ENCODE measurements at places on chromosomes 12 and 14. TPM values are rescaled to one million over a fixed set of nuclear protein-coding genes. Genes with fewer than 3 reads are reported as not detected.

- no peak for DNase-seq
Measured at GRCh38 chr14:103762541-103762940, 46.9 kb downstream of the ZFYVE21 start.

GRCh38 chr12:52238207-52238840 is 5.3 kb downstream of the KRT7 start:
- DNase-seq, result no peak

DNA sequence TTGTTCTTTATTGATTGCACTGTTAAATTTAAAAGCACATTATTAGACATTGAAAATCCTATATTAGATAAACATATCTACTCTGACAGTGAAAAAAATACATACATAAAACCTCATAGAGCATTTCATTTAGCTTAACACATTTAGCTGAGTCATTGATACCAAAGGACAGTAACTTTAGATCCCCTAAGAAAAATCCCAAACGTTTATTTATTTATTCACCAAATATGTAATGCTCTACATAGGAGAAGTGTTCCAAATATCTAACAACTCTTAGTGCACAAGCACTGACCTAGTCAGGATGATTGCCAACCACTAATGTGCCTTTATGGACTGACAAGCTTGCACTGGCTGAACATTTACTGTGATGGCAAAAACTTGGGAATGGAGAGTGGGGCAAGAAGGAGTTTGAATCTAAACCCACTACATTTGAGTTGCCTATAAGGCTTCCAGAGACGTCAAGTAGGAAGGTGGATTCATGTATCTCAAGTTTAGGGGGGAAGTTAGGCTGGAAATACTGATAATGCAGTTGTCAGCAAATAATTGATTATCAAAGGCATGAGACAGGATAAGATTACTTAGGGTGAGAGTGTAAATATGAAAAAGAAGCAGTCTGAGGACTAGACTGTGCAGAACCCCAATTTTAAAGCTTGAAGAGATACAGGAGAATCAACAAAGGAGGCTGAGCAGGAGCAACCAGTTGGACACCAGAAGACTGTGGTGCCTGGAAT is 156.4 kb downstream of the PLCZ1 start:
- DNase-seq, result no peak

DNA sequence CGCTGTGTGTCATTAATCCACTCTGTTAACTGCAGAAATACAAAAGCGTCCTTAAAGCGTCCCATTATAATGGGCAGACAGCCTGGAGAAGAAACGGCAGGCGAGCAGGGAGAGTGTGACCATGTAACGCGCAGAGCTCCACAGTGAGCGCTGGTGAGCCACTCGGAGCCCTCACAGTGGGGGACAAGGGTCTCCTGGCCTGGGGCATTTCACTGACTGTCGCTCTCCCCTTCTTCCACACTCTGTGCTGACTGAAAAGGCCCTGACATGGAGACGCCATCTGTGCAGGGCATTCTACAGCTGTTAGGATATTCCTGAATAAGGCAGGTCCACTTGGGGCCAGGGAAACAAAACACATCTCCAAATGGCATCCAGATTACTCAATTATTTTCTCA is 24.2 kb downstream of the CCDC92 start:
- no peak for DNase-seq

DNA sequence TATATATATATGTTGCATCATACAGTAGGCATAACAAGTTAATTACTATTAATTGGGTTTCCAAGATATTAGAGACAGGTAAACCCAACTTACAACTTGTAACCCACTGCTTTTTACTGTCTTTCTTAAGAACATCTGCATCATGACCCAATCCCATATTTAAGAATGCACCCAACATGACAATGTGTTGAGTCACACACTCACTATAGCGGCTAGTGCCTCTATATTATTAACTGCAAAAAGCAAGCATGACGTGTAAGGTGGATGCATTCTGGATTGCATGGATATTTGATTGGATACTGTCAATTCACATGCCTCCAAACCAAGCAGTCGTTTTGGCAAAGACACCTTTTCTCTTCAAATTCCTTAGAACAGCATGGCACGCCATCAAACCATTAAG is 68.2 kb downstream of the KSR2 start:
- DNase-seq, result no peak

DNA sequence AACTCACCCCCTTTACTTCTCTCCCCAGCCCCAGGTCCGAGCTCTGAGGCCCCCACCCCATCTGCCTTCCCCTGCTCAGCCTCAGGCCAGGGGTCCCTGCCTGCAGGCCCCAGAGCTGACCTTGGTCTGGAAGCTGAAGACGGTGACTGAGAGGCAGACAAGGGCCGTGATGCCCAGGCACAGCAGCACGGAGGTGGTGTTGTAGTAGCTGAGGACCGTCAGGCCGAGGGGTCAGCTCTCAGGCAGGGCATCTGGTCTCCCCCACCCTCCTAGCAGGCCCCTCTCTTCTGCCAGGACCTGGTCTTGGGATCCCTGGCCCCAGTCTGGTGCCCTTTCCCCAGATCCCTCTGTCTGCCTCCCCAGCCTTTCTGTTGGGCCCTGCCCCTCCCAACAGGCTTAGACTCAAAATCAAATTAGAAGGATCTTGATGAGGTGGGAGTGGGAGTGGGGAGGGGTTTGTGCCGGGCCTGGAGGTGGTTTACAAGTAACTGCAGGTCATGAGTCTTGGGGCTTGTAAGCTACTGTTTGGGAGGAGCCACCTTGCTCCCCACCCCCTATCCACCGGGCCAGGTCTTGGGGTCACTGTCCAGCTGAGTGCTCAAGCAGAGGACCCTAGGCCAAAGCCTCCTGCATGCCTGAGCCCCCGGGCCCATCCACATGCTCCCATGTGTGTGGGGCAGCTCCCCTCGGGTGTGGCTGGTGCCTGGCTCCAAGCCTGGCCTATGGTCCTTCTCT is 14.2 kb downstream of the FAIM2 start:
- no peak for DNase-seq

DNA sequence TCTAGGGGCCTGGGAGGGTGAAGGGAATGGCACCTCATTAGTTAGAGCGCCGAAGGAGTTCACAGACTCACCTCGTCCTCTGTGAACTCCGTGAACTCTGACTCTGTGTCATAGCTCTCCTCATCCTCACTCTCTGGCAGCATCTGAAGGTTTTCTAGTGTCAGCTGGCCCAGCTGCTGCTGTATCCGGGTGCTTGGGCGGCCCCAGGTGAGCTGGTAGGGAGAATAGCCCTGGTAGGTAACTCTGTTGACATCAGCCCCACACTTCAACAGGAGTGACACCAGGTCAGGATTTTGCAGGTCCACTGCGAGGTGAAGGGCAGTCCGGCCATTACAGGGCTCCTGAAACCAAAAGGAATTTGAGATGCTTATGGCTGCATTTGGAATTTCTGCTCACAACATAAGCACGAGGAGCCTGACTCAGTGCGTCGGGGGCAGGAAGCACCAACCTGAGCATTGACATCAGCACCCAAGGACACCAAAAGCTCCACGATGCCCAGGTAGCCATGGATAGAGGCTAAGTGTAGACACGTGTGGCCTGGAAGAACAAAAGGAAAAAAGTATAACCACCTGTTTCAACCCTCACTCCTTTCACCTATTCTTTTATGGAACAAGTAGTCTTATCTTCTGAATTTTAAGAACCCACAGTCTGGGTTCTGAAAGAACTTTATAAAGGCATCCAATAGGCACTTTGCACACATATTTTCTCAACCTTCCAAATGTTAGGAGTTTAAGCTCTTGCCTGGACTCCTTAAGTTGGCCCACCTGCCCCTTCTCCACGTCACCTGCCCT is 2.0 kb downstream of the NFKBIA start:
- DNase-seq, result no peak

GRCh38 chr12:64427988-64428387 is 23.8 kb downstream of the XPOT start:
- DNase-seq, result no peak

The KLHDC1 gene
- 0.63 TPM for polyA plus RNA-seq

The MYH6 gene
- polyA plus RNA-seq, result not detected

The AQP2 gene
- not detected for polyA plus RNA-seq

All from AG04450 (cell line).